ENCODE measurements at places on chromosomes 2 and 18.

GRCh38 chr2:51165534-51166260 is 133.8 kb upstream of the NRXN1 start:
- no peak for DNase-seq

- peak; percentile 31 for DNase-seq
Observed at GRCh38 chr2:149363958-149364357, 33.6 kb downstream of the LYPD6 start.

- no peak for DNase-seq
Observed at GRCh38 chr18:58298251-58299134, 254.5 kb downstream of the NEDD4L start.

DNA sequence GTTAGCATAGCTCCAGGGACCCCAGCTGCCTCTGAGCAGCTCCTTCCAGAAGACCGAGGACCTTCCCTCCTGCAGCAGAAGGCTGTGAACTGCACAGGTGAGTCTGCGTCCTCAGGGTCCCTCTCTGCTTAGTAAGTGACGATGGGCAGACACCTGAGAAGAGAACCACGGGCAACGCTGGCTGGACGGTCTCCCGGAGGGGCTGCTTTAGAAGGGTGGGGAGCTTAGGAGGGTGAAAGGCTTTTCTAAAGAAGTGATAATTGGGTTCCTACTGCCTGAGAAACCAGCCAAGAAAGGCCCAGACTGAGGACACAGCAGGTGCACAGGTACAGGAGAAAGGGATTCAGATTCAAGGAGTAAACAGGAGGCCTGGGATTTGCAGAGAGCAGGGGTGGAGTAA is 276.6 kb upstream of the PXDN start:
- no peak for DNase-seq

- DNase-seq, result no peak
Observed at GRCh38 chr2:37819186-37819585, 105.9 kb upstream of the RMDN2 start.

DNA sequence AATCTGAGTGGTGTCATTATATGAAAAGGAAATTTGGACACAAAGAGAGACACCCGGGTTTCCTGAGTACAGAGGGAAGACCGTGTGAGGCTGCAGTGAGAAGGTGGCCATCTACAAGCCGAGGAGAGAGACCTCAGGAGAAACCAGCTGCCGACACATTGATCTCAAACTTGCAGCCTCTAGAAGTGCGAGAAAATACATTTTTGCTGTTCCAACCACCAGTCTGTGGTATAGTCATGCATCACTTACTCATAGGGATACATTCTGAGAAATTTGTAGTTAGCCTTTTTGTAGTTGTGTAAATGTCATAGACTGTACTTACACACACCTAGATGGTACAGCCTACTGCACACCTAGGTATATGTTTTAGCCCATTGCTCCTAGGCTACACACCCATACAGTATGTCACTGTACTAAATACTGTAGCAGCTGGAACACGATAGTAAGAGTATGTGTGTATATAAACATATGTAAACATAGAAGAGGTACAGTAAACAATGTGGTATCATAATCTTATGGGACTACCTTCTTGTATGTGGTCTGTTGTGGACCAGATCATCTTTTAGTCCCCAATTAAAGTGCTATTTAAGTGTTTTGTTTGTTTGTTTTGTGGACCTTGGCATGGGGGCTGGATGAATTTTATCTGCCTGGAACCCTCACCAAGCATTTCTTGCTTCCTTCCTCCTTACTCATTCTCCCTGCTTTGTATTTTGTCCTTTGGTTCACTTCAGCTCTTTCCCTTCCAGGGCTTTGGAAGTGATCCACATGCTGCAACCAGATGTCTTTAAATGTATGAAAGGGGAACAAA is 38.3 kb upstream of the SESTD1 start:
- no peak for DNase-seq

GRCh38 chr2:26612522-26613240 is 28.5 kb downstream of the CIB4 start:
- DNase-seq, result no peak

- no peak for DNase-seq
Observed at GRCh38 chr2:108776475-108776874, 10.1 kb upstream of the CCDC138 start.
